ENCODE measurements at places on chromosomes 12 and 14.

GRCh38 chr12:114416028-114416427 lies 10.1 kb upstream of the TBX5 start:
- DNase-seq: no peak

- no peak for DNase-seq
Measured at GRCh38 chr14:61499991-61500390, 178.6 kb downstream of the PRKCH start.

GRCh38 chr12:132765361-132765760 lies 3.7 kb upstream of the ANKLE2 start:
- no peak for DNase-seq

- DNase-seq: no peak
Measured at GRCh38 chr12:125262851-125263250, 197.6 kb downstream of the AACS start.

DNA sequence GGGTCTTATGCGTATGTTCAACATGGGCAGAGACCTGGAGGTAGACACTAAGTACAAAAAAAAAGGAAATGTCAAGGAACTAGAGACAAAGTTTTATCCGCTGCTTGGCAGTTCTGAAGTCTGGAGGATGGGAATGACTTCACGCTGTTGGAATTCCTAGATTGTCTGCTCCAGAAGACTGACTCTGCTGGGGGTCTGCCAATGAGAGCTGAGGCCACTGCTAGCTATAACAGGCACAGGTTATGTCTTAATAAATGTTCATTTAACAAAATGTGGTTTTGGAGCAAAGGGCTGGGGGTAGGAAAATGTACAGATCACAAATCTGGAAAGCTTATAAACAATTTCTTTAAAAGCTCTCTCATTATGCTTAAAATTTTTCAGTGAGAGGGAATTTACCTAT lies 5.9 kb downstream of the RNASE8 start:
- no peak for DNase-seq

- DNase-seq: no peak
Measured at GRCh38 chr12:52155048-52155868, 36.6 kb downstream of the KRT80 start.

DNA sequence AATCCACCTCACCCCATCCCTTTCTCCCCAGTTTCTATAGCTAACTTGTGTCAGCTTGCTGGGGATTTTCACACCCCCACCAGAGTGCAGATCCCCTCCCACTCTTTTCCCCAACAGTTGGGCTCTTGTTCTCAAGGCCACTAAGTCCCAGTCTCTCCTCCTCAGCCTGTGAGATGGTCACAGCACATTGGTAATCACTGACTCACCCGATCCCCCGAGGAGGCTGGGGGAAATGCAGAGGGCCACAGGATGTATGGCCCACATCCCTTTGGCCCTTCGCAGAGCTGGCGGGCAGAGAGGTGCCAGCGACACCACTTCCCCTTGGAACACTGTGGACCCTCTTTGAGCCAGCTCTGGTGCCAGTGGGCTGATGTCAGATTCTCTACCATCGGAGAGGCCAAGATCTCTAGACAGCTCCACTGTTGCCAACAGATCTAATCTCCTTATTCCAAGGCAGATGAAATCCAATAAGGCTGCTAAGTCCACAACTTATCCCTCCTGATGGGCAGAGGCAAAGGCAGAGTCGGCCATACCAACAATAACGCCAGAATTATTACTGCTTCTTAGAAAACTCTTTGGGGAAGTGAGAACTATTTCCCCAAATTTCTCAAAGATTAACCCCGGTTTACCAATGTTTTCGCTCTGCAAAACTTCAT lies 1.6 kb downstream of the FMNL3 start:
- no peak for DNase-seq

GRCh38 chr14:65866448-65866847 lies 453.9 kb downstream of the FUT8 start:
- no peak for DNase-seq

GRCh38 chr12:75764091-75764841 lies 252.9 kb upstream of the KRR1 start:
- no peak for DNase-seq

DNA sequence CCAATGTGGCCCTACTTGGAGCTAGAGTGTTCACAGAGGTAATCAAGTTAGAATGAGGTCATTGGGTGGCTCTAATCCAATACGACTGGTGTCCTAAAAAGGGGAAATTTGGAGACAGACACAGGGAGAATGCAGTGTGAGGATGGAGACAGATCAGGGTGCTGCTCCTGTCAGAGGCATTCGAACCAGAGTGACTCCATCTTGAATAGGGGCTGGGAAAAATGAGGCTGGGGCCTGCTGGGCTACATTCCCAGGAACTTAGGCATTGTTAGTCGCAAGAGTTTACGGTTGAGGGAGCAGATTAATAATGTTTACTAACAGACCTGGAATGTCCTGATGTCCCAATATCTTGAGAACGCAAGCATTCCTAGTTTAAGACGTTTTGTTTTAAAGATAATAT lies 20.2 kb downstream of the TNFAIP2 start:
- no peak for DNase-seq
